Regular cardiac myocyte (primary cell): ENCODE measurements at places on chromosomes 3 and 15. TPM values are rescaled to one million over a fixed set of nuclear protein-coding genes. Genes with fewer than 3 reads are reported as not detected.

PRR20G gene
- total RNA-seq = not detected in 2 replicates

PLA2G4E gene
- not detected in 2 replicates for total RNA-seq

CX3CR1 gene
- total RNA-seq = under 0.01 TPM in 1 of 2 replicates, not detected in the other

POC1A gene
- 2.3 and 21.1 TPM in 2 replicates for total RNA-seq

RFTN1 gene
- 31.6 and 54.7 TPM in 2 replicates for total RNA-seq

LYZL4 gene
- 0.19 TPM in 1 of 2 replicates, not detected in the other for total RNA-seq

NRROS gene
- total RNA-seq = 0.58 and 0.85 TPM in 2 replicates

GOLGA6C gene
- 0.28 TPM in 1 of 2 replicates, not detected in the other for total RNA-seq

SLTM gene
- total RNA-seq = 47.1 and 65.9 TPM in 2 replicates

LMCD1 gene
- 67.9 and 250 TPM in 2 replicates for total RNA-seq

CACNA2D2 gene
- total RNA-seq = not detected in 2 replicates

AGBL1 gene
- not detected in 2 replicates for total RNA-seq

SSUH2 gene
- total RNA-seq = not detected in 2 replicates

SNRPN gene
- 109 and 186 TPM in 2 replicates for total RNA-seq

DAPK2 gene
- total RNA-seq = 0.38 and 3.9 TPM in 2 replicates

ACKR2 gene
- total RNA-seq = under 0.01 TPM in 1 of 2 replicates, not detected in the other

SLC12A1 gene
- under 0.01 TPM in 1 of 2 replicates, not detected in the other for total RNA-seq

VEPH1 gene
- total RNA-seq = 99.8 and 155 TPM in 2 replicates

CADPS gene
- 0.85 TPM in 1 of 2 replicates, not detected in the other for total RNA-seq

CYP1A2 gene
- not detected in 2 replicates for total RNA-seq

SPATA12 gene
- total RNA-seq = not detected in 2 replicates

ZBBX gene
- 0.19 TPM in 1 of 2 replicates, not detected in the other for total RNA-seq

SAMMSON gene
- 0.28 TPM in 1 of 2 replicates, not detected in the other for total RNA-seq

FBXO40 gene
- total RNA-seq = not detected in 2 replicates
